ENCODE measurements at places on chromosomes 3 and 15.

- peaks cover 2% of the 10 kb centered on the region for H3K27me3 ChIP-seq
- no peak overlapping the region for H3K4me3 ChIP-seq
- no peak overlapping the region for H3K27ac ChIP-seq
- no peaks in the 10 kb centered on the region for H3K4me1 ChIP-seq
- no peak for DNase-seq
Observed at GRCh38 chr3:109114746-109115145, 3.2 kb downstream of the MORC1 start.

- no peak for DNase-seq
- no peaks in the 10 kb centered on the region for H3K36me3 ChIP-seq
- H3K4me3 ChIP-seq = no peak overlapping the region
- H3K4me1 ChIP-seq = peaks cover 12% of the 10 kb centered on the region
Observed at GRCh38 chr3:57226176-57226575, 1.4 kb upstream of the APPL1 start.

- H3K27ac ChIP-seq = no peak overlapping the region
- H3K4me3 ChIP-seq = no peak overlapping the region
- H3K4me1 ChIP-seq = no peaks in the 10 kb centered on the region
- no peak for DNase-seq
Observed at GRCh38 chr3:161894657-161895056, 398.0 kb downstream of the OTOL1 start.

- DNase-seq = no peak
- H3K36me3 ChIP-seq = no peaks in the 10 kb centered on the region
- no peak overlapping the region for H3K27ac ChIP-seq
- H3K4me1 ChIP-seq = no peaks in the 10 kb centered on the region
- no peak overlapping the region for H3K4me3 ChIP-seq
Observed at GRCh38 chr15:84921121-84921520, 36.7 kb downstream of the SLC28A1 start.

GRCh38 chr15:100765467-100766241 lies 114.0 kb upstream of the ALDH1A3 start:
- H3K4me1 ChIP-seq = no peaks in the 10 kb centered on the region
- H3K36me3 ChIP-seq = no peaks in the 10 kb centered on the region
- H3K4me3 ChIP-seq = no peak overlapping the region

- H3K36me3 ChIP-seq = no peaks in the 10 kb centered on the region
- H3K27ac ChIP-seq = no peak overlapping the region
- no peaks in the 10 kb centered on the region for H3K4me1 ChIP-seq
- no peak overlapping the region for H3K4me3 ChIP-seq
- no peak for DNase-seq
Observed at GRCh38 chr15:37618353-37618752, 316.1 kb upstream of the TMCO5A start.

DNA sequence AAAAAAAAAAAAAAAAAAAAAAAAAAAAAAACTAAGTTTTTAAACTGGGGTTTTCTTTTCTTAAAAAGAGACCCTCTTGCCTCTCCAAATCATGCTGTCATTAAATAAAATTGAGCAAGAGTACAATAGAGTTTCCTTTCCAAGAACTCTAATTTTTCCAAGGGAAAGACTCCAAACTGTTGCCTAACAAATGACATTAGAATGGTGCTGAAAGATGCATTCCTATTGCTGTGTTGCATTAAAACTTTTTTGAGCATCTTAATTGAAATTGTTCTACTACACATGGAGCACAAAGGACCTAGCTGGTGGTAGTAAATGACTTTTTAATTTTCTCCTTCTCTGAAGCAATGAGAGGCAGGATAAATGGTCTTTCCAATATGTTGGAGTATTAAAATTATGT lies 469.1 kb upstream of the ARHGEF26 start:
- no peaks in the 10 kb centered on the region for H3K4me1 ChIP-seq
- DNase-seq = no peak
- H3K27ac ChIP-seq = no peak overlapping the region
- no peaks in the 10 kb centered on the region for H3K36me3 ChIP-seq

DNA sequence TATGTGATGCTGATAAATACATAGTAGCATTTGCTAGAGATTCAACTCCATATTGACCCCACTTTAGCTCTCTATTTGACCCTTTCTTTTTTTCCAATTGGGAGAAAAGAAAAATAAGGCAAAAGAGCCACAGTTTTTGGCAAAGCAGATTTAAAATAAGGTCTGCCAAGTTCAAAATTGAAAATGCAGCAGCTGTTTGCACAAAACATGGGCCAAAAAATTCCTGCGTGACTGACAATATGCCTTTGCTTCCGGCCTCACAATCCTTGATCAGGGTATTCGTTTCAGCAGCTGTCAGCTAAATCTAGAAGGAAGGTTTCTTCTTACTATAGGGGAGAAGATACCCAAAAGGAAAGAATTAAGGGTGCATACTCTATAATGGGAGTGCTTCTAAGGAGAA lies 563.5 kb upstream of the CCDC54 start:
- DNase-seq = no peak
- H3K27me3 ChIP-seq = no peaks in the 10 kb centered on the region
- no peaks in the 10 kb centered on the region for H3K36me3 ChIP-seq
- H3K4me3 ChIP-seq = no peak overlapping the region
- H3K27ac ChIP-seq = no peak overlapping the region
- no peaks in the 10 kb centered on the region for H3K4me1 ChIP-seq

Measured in natural killer cell (primary cell).